ENCODE measurements at places on chromosomes 12 and 14. TPM values are rescaled to one million over a fixed set of nuclear protein-coding genes. Genes with fewer than 3 reads are reported as not detected.
A peak's percentile ranks its signal among the peaks of the same experiment; 100 is the strongest.

DNA sequence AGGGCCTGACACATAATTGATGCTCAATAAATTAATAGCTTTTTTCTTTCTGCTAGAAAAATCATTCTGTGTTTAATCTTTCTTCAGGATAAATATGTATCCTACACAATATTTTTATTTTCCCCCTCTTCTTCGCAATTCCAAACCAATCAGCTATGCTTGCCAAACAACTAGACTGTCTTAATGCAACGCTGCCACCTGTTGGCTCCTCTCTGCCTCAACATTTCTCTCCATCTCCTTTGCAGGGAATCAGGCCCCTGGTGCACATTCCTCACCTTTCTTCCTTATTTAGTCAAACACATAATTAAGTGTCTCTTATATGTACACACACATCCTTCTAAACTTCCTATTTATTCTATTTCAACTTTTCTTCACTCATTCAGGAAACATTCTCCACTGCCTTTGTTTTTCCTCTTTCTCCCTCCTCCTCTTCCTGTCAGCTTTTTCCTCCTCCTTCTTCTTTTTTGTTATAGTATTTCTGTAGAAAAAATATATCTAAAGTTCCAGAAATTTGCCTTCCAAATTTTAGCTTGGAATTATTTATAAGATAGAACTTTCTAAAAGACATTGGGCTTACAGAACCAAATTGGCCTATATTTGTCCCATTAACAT is 406.0 kb downstream of the PRKD1 start:
- DNase-seq: no peak

PZP gene
- not detected for polyA plus RNA-seq

- no peak for DNase-seq
Observed at GRCh38 chr12:127785540-127785939, 481.4 kb upstream of the TMEM132C start.

SCNN1A gene
- polyA plus RNA-seq: 87.8 TPM

GRCh38 chr14:50364792-50365191 is 31.9 kb downstream of the CDKL1 start:
- no peak for DNase-seq

GRCh38 chr12:3173912-3174311 is 96.7 kb downstream of the TSPAN9 start:
- no peak for DNase-seq

- DNase-seq: no peak
Observed at GRCh38 chr14:65214741-65215140, 112.4 kb upstream of the MAX start.

DNA sequence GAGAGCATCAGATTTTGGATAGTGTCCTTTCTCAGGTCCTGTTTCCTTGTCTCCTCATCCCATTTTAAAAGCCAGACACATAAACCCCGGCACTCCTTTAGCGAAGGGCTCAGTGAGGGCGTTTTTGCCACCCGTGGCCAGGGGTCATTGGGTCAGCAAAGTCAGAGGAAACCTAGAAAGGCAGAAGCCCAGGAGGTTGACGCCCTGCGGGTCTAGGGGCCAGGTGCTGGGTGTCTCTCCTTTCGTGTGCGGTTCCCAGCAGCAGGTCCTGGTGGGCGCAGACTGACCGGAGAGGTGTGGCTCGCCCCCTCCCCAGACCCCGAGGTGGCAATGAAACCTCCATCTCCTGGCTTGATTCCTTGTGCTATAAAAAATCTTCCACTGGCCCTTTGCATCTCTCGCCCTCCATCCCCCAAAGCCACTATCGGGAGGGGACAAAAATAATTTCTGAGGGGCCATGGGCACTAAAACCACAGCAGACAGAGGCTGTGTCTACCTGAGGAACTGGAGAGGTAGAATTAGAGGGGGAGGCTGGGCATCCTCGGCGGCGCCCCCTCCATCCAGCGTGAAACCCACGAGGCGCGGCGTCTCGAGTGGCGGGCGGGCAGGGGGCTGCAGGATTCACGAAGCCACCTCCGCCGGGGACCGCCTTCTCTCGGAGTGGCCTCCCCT is 858 bp upstream of the FRMD6 start:
- peak; percentile 57 for DNase-seq

DNA sequence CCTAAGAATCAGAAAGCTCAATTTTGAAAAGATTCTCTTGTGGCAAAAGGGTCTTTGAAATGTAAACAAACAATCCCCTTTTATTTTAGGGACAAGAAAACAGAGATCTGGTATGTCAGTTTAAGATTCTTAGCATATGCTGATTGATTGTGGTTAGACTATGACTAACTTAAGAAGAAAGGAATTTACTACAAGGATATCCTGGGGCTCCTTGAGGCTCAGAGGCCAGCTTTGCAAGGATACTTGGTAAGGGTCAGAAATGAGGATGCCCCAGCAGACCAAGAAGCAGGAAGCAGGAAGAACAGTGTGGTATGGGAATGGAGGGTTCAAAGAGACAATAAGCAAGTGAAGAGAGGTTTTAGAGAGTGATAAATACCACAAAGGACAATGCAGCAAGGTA is 474.6 kb downstream of the ETNK1 start:
- DNase-seq: no peak

All from pancreas (tissue), 10 donors.